ENCODE measurements at places on chromosomes 3 and 15.

DNA sequence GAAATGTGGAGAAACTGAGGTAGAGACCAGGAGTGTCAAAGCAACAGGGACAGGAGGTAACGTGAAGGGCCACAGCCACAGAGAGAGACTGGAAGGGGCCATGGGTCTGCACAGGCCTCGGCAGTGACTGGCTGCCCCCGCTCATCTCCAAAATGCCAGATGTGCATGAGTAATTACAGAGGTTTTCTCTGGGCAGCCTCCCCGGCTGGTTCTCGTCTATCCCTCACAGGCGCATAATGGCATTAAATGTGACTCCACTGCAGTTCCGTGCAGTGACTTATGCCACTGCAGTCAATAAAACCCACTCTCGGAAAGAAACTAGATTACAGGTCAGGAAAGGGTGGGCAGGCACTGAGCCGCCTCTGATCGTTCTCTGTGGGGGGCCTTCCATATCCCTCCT lies 74.7 kb downstream of the WDR76 start:
- DNase-seq, result no peak

DNA sequence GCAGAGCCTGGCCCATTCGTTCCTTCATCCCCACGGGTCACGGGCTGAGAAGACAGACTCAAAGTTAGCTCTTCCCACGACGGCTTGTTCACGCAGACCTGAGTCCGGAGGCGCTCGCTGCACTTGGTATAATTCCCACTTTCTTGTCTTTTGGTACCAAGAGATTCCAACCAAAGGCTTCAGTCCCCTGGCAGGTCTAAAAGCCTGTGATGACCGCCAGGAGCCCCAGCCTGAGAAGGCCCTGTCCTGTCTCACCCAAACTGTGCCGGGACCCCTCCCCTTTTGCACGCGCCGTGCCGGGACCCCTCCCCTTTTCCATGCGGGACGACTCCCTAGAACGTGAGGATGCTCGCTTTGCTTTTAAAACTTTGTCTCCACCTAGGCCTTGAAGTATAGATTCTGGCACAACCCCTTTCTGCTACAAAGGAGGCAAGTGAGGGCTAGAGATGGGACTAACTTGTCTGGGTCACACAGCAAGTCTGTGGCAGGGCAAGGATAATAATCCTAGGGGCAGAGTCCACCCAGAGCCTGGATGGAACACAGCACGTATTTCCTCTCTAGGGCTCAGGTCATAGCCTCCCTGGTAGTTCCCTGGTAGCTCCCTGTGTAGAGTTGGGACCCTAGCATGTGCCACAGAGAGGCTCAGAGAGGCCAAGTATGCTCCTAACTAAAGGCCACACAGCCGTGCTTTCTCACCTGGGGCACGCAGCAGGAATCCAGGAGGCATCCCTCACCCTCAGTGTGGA lies 211.3 kb downstream of the XXYLT1 start:
- no peak for DNase-seq

- DNase-seq, result no peak
Measured at GRCh38 chr3:70840106-70840870, 527.9 kb upstream of the MDFIC2 start.

- no peak for DNase-seq
Measured at GRCh38 chr3:58308728-58309127, 2.4 kb downstream of the HTD2 start.

- DNase-seq, result no peak
Measured at GRCh38 chr3:64773137-64773536, 85.3 kb upstream of the ADAMTS9 start.

- peak; percentile 38 for DNase-seq
Measured at GRCh38 chr3:61181874-61182273, 69.4 kb downstream of the FHIT start.

All from SHP77 (cell line).